Fibroblast of lung (primary cell): ENCODE measurements at places on chromosomes 12 and 14. TPM values are rescaled to one million over a fixed set of nuclear protein-coding genes. Genes with fewer than 3 reads are reported as not detected.

GRCh38 chr12:121296618-121297434 is at the start of gene CAMKK2:
Gene CAMKK2, minus strand, starts transcription at chr12:121296709. Its CDS starts 22,183 bp downstream, at chr12:121274526.
- DNase-seq, result peak; percentile 73
- peaks cover 4% of the 10 kb centered on the region for H3K4me1 ChIP-seq
- no peaks in the 10 kb centered on the region for H3K27me3 ChIP-seq

DNA sequence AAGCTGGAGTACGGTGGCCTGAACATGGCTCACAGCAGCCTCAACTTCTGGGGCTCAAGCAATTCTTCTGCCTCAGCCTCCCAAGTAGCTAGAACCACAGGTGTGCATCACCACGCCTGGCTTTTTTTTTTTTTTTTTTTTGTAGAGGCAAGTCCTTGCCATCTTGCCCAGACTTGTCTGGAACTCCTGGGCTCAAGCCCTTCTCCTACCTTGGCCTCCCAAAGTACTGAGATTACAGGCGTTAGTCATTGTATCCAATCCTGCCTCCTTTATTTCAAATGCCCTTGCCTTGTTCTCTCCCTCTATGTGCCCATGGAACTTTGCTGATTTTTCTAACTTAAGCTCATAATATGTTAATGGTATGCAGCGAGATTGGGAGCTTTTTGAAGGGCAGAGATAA is 49.2 kb upstream of the PRICKLE1 start:
- no peak overlapping the region for H3K4me3 ChIP-seq
- no peaks in the 10 kb centered on the region for H3K4me1 ChIP-seq
- no peaks in the 10 kb centered on the region for H3K36me3 ChIP-seq
- DNase-seq, result no peak
- H3K27me3 ChIP-seq, result no peaks in the 10 kb centered on the region

DNA sequence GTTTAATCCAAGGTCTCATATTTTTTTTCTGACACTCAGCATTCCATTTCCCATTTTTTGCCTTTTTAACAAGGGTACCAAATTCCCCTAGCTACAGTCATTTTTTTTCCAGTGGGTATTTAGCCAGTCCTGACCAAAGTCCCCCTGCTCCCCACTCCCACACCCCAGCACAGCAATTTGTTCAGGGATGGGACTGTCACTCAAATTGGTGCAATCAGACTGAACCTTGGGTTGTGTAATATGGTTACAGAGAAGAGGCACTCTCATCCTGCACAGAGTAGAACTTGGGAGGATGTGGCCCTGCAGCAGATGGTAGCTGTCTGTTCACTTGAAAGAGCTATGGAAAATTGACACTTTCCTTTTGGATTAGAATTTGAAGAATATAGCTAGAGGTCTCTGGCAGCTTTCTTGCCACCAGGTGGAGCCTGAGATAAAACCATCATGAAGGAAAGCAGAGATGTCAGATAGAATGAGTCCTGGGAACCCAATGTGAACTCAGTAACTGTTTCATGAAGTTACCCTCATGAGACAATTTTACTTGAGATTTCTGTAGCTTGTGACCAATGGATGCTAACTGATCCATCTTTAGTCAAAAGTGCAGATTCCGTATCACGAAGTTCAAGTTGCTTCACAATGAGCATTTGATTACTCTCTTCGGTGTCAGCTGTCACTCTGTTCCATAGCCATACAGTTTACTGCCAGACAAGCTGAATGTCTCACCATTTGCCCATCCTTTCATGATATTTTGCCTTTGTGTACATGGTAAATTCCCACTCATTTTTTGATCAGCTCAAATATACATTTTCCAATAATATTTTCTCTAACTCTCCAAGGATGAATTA is 394.0 kb upstream of the SYT1 start:
- H3K4me1 ChIP-seq, result no peaks in the 10 kb centered on the region
- no peaks in the 10 kb centered on the region for H3K36me3 ChIP-seq
- H3K4me3 ChIP-seq, result no peak overlapping the region
- no peak overlapping the region for H3K27ac ChIP-seq
- no peaks in the 10 kb centered on the region for H3K27me3 ChIP-seq

- no peaks in the 10 kb centered on the region for H3K4me1 ChIP-seq
- no peak overlapping the region for H3K4me3 ChIP-seq
- H3K27ac ChIP-seq, result no peak overlapping the region
- DNase-seq, result no peak
- H3K36me3 ChIP-seq, result no peaks in the 10 kb centered on the region
- peaks cover 13% of the 10 kb centered on the region for H3K27me3 ChIP-seq
Observed at GRCh38 chr14:74444866-74445265, 18.9 kb upstream of the SYNDIG1L start.

DNA sequence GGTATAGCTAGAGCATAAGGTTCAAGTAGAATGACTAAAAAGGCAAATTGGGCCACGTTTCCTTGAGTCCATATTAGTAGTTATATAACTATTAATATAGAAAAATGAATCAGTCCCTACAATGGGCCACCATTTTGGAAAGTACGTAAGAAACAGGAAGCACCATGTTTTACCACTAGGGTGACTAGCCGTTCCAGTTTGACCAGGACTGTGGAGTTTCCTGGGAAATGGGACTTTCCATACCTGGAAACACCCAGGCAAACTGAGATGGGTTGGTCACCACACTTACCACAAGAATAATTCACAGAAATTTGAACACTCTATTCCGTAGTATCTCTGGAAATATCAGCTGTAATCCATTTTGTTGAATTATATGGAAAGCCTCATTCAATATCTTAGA is 2.1 kb upstream of the MAGOHB start:
- peaks cover 5% of the 10 kb centered on the region for H3K4me1 ChIP-seq
- H3K4me3 ChIP-seq, result no peak overlapping the region
- H3K27ac ChIP-seq, result no peak overlapping the region
- no peaks in the 10 kb centered on the region for H3K27me3 ChIP-seq
- H3K36me3 ChIP-seq, result no peaks in the 10 kb centered on the region

LMNTD1 gene
- total RNA-seq, result not detected in 2 replicates

OVCH1 gene
- total RNA-seq, result 0.51 and 1.2 TPM in 2 replicates

DNA sequence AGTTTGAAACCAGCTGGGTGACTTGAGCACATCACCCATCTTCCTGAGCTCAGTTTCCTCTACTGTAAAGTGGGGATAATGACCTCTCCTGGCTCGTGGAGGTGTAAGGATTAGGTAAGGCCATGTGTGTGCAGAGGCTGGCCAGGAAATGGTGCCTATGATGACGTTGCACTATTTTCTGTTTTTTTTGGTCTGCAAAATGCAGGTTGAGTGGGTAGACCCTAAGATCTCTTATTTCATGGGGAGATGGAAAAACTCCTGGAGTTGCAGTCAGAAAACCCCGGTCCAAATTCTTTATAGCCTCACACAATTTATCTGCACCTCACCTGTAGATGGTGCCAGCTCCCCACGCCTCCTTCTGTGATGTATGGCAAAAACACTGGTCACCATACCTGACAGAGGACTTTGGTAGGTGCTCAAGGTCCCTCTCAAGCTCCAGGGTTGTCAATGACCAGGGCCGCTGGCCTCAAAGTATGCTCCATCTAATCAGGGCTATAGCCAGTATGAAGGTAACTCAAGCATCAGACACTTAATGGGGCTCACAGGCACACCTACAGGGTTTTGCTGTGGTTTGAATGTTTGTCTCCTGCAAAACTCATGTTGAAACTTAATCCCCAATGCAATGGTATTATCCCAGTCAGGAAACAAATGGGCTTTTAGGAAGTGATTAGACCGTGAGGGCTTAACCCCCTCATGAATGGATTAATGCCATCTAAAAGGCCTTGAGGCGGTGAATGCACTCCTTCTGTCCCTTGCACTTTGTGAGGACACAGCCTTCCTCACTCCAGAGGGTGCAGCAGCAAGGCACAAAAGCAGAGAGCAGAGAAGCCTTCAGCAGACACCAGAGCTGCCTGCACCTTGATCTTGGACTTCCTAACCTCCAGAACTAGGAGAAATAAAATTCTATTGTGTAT is 17.6 kb downstream of the C14orf132 start:
- no peaks in the 10 kb centered on the region for H3K27me3 ChIP-seq
- H3K27ac ChIP-seq, result no peak overlapping the region
- peaks cover 15% of the 10 kb centered on the region for H3K4me1 ChIP-seq

- DNase-seq, result peak; percentile 10
- H3K27me3 ChIP-seq, result no peaks in the 10 kb centered on the region
- H3K36me3 ChIP-seq, result no peaks in the 10 kb centered on the region
- no peak overlapping the region for H3K4me3 ChIP-seq
Observed at GRCh38 chr12:130017591-130018449, 114.0 kb upstream of the TMEM132D start.

GRCh38 chr12:15752785-15753184 is 36.4 kb downstream of the EPS8 start:
- no peak overlapping the region for H3K27ac ChIP-seq
- H3K36me3 ChIP-seq, result no peaks in the 10 kb centered on the region
- no peaks in the 10 kb centered on the region for H3K27me3 ChIP-seq
- peak; percentile 75 for DNase-seq
- H3K4me3 ChIP-seq, result no peak overlapping the region

KIF5A gene
- 0.51 and 1.3 TPM in 2 replicates for total RNA-seq

DNA sequence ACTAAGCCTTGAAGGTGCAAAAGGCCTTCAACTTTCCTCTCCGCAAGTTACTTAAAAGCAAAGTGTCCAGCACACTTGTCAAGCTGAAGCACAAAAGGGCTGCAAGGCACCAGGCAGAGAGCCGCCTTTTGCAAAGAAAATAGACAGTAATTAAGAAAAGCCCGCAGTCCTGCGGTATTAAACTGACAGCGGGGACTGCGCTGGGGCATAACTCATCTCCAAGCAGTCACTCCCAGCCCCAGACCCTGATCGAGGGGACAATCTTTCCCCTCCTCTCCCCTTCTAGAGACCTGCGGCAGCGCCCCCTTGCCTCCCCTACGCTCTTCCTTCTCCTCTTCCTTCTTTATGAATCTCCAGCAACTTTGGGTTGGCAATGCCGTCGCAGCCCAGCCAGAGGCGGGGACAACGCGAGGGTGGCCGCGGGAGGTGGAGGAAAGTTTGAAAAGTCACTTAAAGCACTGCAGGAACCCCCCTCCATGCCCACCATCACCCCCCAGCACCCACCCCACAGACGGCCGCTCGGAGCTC is 200.9 kb upstream of the CAND1 start:
- H3K36me3 ChIP-seq, result no peaks in the 10 kb centered on the region
- peaks cover 25% of the 10 kb centered on the region for H3K27me3 ChIP-seq
- no peak overlapping the region for H3K4me3 ChIP-seq
- no peaks in the 10 kb centered on the region for H3K4me1 ChIP-seq

DNA sequence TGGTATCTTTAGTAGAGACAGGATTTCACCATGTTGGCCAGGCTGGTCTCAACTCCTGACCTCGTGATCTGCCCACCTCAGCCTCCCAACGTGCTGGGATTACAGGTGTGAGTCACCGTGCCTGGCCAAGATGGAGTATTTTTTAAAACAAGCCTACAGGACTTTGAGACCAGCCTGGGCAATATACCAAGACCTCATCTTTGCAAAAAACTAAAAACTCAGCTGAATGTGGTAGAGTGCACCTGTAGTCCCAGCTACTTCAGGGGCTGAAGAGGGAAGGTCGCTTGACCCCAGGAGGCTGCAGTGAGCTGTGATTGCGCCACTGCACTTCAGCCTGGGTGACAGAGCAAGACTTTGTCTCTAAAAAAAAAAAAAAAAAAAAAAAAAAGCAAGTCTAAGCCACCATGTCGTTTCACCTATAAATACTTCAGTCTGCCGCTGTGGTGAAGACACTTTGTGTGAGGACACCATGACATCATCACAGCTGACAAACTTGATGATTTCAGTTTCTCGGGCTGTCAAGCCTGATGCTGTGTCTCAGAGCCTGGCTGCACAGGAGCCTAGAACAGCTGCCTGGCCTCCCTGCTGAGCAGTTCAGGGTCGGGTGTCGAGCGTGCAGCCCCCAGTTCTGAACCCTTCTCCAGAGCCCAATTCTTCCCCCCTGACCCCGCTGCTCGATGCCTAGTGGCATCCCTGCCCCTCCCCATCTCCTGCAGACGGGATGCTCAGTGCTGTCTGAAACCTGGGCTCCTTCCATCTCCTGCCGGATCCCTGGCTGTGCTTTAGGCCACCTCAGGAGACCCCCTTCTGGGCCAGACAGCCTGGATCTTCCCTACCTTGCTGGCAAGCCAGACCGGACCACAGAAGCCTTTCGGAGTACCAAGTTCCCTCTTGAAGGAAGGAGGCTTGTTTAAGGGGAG is 119.2 kb upstream of the EVL start:
- H3K4me3 ChIP-seq, result no peak overlapping the region
- no peaks in the 10 kb centered on the region for H3K36me3 ChIP-seq
- no peaks in the 10 kb centered on the region for H3K4me1 ChIP-seq
- peaks cover 3% of the 10 kb centered on the region for H3K27me3 ChIP-seq
- DNase-seq, result no peak
- H3K27ac ChIP-seq, result no peak overlapping the region

GRCh38 chr12:119096429-119097202 is 82.1 kb upstream of the HSPB8 start:
- DNase-seq, result no peak
- no peak overlapping the region for H3K27ac ChIP-seq
- H3K4me1 ChIP-seq, result no peaks in the 10 kb centered on the region
- no peak overlapping the region for H3K4me3 ChIP-seq

BMP4 gene
- total RNA-seq, result 27.2 and 77.5 TPM in 2 replicates

DNA sequence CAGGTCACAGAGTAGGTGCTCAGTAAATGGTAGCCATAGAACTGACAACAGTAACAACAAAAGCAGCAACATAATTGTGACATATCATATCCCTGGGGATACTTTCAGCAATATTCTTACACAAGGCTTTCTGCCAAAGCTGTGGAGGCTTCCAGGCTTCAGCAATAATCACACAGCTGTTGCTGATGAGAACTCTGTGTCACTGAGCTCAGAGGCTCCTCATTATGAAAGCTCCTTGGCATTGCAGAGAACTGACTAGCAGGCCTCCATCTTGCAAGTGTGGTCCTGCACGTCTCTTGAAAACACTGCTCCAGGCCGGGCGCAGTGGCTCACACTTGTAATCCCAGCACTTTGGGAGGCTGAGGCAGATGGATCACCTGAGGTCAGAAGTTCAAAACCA is 97.3 kb upstream of the BTG1 start:
- H3K36me3 ChIP-seq, result no peaks in the 10 kb centered on the region
- H3K4me3 ChIP-seq, result no peak overlapping the region
- H3K27me3 ChIP-seq, result no peaks in the 10 kb centered on the region
- H3K27ac ChIP-seq, result no peak overlapping the region

CIT gene
- 4.6 and 25.4 TPM in 2 replicates for total RNA-seq

GRCh38 chr12:127178463-127178862 is 1088.5 kb upstream of the TMEM132C start:
- H3K27me3 ChIP-seq, result no peaks in the 10 kb centered on the region
- no peak overlapping the region for H3K27ac ChIP-seq
- DNase-seq, result no peak

DNA sequence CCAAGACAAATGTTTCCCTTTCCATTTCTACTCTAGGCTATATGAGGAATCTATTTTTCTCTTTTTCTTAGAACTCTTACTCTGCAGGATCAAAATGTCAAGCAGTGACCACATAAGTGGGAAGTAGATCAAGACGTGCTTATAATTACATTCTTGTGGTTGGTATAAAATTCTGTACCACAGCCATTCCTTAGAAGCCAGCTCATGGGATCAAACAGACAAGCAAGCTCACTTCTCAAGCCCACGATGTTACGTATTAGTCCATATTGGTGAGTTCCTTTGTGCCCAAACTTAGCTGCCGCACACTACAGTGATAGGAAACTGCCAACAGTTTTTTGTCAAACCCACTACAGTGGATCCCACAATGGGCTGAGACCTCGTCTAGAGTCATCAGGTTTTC is 53.4 kb downstream of the IFNG start:
- no peak overlapping the region for H3K27ac ChIP-seq
- no peaks in the 10 kb centered on the region for H3K27me3 ChIP-seq
- no peaks in the 10 kb centered on the region for H3K36me3 ChIP-seq
- H3K4me3 ChIP-seq, result no peak overlapping the region
- H3K4me1 ChIP-seq, result no peaks in the 10 kb centered on the region
